ENCODE measurements at places on chromosomes 1 and 21.
A peak's percentile ranks its signal among the peaks of the same experiment; 100 is the strongest.

GRCh38 chr1:184626076-184627006, 128.3 kb downstream of the EDEM3 start:
- no peak for DNase-seq

- DNase-seq = no peak
Measured at GRCh38 chr1:51294566-51295184, 35.7 kb downstream of the TTC39A start.

- peak; percentile 49 for DNase-seq
Measured at GRCh38 chr1:67685558-67686266, 711 bp downstream of the GADD45A start.

DNA sequence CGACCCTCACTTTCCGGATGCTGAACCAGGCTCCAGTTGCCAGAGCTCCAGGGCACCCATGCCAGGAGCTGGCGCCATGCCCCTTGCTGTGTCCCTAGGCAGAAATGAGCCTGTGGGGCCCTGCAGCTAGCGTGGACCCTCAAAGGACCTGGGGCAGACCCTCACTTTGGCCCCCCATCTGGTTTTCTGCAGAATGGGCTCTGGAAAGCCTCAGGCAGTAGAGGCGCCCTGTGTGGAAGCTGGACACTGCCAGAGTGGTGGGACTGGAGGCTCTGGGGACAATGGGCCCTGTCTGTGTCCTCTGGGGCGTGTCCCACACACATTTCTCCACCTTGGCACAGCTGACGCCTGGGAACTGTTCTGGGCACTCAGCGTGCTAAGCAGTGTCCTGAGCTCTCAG, 6.3 kb upstream of the AURKAIP1 start:
- no peak for DNase-seq

DNA sequence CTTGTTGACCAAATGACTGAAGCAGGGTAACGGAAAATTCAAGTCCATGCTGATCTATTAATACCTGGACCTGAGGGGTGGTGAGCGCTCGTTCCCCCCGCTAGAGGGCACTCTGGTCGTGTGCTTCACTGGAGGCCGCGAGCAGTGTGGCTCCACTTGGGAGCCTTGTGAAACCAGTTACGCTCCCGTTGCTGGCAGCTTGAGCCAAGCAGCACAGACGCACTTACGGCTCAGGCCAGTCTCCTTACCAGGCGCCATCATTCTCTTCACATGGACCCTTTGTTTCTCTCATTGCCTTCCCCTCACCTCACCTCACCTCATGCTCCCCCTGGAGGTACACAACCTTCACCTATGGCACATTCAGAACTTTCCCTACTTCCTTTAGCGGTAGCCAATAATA, 49.7 kb upstream of the TSPAN2 start:
- DNase-seq = peak; percentile 21

- no peak for DNase-seq
Measured at GRCh38 chr1:93155335-93155734, 24.9 kb downstream of the TMED5 start.

- no peak for DNase-seq
Measured at GRCh38 chr1:207869859-207870258, 41.1 kb downstream of the CD34 start.

DNA sequence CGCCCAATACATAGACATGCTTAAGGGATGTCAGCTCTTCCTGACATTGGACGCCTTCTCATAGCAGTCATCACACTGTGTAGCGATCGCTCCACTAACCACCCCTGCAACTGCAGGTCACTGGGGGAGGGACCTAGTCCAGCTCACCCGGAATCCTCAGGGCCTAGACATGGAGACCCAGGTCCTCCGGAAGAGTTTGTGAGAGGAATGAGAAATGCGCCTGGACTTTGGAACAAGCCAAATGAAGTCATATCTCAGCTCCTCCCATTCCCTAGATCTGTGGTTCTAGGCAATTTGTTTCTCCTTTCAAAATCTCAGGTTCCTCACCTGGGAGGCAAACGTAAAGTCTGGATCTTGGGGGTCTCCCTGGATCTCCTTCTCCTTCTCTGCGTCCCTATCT, 253.3 kb downstream of the KAZN start:
- DNase-seq = no peak

GRCh38 chr1:179589509-179589908, 2.1 kb upstream of the TDRD5 start:
- no peak for DNase-seq

GRCh38 chr21:45388011-45388521, 16.9 kb upstream of the COL18A1 start:
- no peak for DNase-seq

GRCh38 chr1:61140778-61141177, 58.4 kb downstream of the NFIA start:
- DNase-seq = no peak

- no peak for DNase-seq
Measured at GRCh38 chr1:93805027-93805610, 73.9 kb downstream of the DNTTIP2 start.

DNA sequence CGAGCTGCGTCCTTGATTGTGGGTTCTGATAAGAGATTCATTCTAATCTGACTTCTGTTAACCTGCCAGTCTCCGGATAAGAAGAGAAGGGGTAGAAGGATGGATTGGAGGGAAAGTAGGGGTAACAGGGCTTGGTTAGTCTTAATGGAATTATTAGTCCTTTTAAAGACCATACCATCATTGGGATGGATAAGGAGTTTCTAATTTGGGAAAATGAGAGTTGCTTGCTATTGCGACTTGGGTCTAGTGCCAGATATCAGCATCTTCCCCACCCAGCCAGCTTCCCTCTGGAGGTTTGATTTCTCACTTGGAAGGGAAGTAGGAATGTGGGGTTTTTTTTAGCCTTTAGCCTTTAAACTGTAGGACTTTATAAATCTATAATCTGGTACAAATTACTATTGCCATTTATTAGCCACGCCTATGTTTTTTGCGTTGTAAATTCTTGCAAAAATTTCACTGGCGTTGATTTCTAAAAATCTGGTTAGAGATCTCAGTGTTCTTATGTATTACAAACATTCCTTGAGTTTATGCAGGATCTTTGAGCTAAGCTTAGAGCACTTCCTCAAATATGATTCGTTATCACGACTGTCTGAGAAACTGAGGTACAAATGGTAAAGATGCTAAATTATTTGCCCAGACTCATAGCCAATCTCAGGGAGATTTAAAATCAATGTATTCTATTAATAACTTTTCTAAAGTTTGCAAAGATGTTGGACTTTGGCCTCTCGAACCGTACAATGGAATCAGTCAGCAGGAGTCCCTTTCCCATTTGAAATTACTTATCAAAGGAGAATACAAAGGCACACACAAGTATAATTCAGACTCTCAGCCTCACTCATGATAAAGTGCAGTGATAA, 1.3 kb downstream of the FAM20B start:
- no peak for DNase-seq

DNA sequence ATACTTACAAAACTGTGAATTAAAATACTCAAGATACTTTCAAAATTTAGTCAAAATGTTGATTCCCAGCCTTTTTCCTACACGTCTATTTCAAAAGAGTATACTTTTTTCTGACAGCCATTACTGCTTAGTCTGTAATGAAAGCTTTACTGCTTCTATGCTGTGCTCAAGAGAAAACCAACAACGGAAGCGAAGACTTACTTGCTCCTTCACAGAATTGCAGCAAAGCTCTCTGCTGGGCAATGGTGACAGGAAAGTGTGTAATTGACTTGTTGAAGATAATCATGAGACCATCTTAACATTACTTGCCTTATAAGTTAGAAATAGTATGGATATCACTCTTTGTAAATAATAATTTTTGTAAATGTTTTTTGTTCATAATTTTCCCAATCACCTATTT, 1.7 kb upstream of the DYNLT5 start:
- DNase-seq = no peak

DNA sequence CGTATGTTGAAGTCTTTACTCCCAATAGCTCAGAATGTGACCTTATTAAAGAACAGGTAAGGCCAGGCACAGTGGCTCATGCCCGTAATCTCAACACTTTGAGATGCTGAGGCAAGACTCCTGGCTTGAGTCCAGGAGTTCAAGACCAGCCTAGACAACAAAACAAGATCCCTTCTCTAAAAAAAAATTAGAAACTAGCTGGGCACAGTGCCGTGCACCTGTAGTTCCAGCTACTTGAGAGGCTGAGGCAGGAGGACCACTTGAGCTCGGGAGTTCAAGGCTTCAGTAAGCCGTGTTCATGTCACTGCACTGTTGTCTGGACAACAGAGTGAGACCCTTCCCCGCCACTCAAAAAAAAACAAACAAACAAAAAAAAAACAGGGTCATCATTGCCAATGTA, 171.3 kb downstream of the RERE start:
- DNase-seq = no peak

DNA sequence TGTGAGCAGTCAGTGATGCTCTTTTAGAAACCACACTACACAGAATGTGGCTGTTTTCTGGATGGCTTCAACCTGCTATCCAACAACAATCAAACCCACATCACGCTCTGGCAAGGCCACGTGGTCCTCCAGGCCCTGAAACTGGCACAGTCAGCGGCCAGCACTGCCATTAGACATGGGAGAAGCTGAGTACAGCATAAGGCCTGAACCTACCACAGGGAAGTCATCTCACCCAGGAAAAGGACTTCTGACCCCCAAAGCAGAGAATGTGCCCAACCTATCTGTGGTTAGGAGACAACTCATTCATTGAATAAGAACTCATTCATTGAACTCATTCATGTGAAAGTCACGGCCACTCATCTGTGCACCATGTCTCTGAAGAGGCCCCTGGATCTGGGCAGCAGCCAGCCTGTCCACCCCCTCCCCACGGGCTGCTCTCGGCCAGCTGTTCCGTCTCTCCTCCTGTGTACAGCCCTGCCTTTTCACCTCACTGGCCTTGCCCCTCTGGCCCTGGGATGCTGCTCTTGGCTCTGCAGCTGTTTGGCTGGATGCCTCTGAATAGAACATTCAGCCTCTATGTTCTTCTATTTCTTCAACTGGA, 41.1 kb downstream of the C1orf198 start:
- no peak for DNase-seq

DNA sequence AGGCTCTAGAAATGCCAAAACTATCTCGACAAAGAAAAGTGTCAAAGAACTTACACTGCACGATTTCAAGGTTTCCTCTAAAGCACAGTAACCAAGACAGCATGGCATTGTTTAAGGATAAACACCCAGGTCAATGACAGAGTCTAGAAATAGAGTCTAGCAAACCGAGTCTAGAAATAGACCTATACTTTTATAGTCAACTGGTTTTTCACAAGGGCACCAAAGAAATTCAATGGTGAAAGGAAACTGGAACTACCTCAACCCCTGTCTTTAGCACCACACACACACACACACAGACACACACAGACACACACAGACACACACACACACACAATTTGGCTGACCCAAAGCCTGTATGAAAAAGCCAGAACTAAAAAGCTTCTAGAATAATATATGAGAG, 67.1 kb upstream of the PGBD5 start:
- no peak for DNase-seq

GRCh38 chr1:86957221-86957620, 42.8 kb downstream of the HS2ST1 start:
- DNase-seq = no peak

GRCh38 chr1:161359291-161359690, 8.4 kb downstream of the CFAP126 start:
- DNase-seq = no peak

DNA sequence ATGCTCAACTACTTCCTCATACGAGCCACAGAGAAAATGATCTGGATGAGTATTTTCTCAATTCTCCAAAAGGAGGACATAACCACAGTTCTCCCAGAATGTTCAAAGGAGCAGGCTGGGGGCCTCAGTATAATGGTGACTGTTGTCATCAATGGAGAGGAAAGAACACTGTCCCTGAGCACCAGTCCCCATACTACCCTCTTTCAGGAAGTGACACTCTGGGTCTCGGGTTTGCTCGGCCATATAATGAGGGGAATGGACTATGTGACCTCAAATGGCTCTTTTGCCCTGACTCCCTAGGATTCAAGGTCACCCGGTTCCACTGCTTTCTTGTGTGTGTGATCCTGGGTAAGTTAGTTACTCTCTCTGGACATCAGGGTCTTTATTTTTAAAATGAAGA, 22.8 kb downstream of the SLC9A1 start:
- no peak for DNase-seq

- DNase-seq = no peak
Measured at GRCh38 chr1:31731049-31731565, 27.3 kb upstream of the COL16A1 start.

DNA sequence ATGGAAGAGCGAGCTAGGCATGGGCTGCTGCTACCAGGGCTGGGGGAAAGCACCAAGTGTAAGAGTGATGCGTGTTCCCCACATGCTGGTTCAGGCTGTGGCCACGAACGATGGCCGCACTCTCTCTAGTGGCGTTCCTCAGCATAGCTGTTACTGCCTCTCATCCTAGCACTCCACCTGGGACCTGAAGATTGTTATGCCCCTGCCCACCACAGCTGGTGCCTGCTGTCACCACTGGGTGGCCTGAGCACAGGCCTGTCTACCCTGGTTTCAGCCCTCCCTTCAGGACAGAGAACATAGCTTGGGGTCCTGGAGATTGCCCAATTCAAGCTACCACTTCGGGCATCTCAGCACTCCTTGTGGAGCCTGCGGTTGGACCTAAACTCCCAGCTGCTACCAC, 80.1 kb upstream of the PDC start:
- no peak for DNase-seq

- no peak for DNase-seq
Measured at GRCh38 chr1:159443066-159443750, 3.7 kb downstream of the OR10J1 start.

- DNase-seq = no peak
Measured at GRCh38 chr1:167554028-167554779, 642 bp upstream of the CREG1 start.

GRCh38 chr1:215776336-215776735, 209.2 kb downstream of the KCTD3 start:
- no peak for DNase-seq

DNA sequence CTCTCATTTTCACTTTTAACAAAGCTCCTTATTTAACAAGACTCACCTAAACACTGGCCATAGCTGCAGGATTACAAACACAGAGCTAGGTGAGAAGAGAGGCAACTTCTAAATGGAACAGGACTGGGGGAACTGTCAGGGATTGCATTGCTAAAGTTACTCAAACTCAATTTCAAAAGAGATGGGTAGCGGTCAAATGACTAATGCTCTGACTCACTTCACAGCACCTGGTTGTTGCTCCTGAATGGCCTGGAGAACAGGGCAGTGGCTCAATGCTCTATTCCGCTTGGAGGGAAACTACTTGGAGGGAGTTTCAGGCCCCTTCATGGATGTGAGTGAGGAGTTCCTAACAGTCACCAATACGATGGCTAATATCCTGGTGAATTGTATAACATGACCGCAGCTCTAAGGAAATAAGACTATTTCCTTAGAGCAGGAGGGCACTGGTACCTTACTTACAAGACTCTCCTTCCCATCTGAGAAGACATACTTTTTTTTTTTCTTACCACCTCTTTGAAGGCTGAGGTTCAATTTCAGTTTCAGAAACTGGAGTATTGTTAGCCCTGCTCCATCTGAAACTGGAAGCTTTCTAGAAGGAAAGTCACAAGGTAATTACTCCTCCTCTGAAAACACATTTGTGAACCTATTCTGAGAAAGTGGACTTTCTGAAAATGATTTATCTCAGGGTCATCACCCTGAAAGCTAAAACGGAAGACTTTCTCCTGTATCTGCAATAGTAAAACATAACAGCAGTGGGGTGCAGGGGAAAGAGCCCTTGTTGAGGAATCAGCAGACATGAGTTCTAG, 9.5 kb downstream of the DPT start:
- no peak for DNase-seq

- no peak for DNase-seq
Measured at GRCh38 chr1:34928699-34929496, 552 bp downstream of the DLGAP3 start.
